ACHN (cell line): ENCODE measurements at places on chromosomes 11 and 22.

GRCh38 chr11:57645689-57646085, 4.0 kb downstream of the YPEL4 start:
- no peak for DNase-seq

GRCh38 chr11:110921742-110922521, 209.7 kb upstream of the ARHGAP20 start:
- no peak for DNase-seq

DNA sequence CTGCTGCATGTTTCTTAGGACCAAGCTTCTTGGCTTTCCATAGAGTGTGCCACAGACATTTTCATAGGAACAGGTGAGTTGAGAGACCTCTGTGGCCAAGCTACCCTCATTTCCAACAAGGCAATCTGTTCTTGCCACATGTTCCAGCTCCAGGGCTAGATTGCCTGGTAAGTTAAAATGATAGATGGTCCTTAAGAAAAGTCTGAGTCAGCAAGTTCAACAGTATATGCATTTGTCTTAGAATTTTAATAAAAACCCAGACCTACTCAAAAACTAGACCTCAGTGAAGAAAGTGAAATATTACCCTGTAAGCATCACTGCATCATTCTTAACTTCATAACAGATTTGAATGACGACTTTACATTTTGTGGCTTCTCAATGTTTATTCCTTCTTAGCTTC, 1123.6 kb downstream of the DLG2 start:
- no peak for DNase-seq

DNA sequence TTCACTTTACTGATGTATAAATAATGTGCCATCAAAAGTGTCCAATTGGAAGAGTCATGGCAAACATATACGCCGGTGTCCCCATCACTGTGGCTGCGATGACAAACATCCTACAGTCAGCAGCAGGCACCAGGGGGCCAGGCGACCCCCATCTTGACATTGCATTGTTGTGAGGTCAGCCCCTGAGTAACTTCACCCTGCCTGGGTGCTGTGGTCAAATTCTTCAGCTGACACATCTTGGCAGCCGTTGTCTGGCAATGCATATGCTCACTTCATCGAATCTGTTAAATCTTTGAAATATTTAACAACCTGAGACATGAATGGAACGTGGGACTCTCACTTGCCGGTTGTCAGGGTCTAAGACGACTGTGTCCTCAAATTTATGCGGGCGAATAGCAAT, 430.9 kb downstream of the BRD1 start:
- DNase-seq = peak; percentile 3

GRCh38 chr11:15602047-15602446, 487.3 kb downstream of the INSC start:
- DNase-seq = no peak

DNA sequence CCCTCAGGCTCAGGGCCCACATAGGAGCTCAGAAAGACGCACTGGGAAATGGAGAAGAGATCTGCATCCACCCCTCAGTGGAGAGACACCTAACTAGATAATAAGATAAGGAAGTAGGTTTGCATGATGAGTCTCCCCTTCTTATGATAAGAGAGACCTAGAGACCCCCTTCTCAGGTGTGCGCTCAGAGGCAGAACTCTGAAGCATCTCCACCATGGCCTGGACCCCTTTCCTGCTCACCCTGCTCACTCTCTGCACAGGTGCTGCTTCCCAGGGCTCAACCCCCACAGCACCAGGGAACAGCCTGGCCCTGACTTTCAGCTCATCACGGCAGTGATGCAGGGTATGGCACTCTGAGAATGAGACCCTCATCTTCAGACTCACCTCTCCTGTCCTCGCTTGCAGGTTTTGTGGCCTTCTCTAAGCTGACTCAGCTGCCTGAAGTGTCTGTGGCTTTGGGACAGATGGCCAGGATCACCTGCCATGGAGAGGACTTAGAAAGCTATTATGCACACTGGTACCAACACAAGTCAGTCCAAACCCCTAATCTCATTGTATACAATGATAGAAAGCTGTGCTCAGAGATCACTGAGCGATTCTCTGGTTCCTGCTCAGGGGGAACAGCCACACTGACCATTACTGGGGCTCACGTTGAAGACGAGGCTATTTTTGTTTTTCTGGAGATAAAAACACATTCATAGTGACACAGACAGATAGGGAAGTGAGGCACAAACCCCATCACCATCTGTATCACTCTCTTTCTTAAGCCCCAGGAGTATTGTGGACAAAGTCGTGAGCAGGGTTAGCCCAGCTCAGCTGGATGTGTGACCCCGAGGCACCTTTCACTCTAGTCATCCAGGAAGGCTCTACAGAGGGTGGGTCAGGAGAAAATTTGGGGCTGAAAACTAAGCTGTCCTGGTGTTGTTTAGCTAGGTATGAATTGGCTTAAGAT, 29.7 kb upstream of the IGLL5 start:
- DNase-seq = no peak

- DNase-seq = peak; percentile 71
Observed at GRCh38 chr22:41925783-41926460, 684 bp downstream of the TNFRSF13C start.

- no peak for DNase-seq
Observed at GRCh38 chr11:131964698-131965483, 594.5 kb downstream of the NTM start.

DNA sequence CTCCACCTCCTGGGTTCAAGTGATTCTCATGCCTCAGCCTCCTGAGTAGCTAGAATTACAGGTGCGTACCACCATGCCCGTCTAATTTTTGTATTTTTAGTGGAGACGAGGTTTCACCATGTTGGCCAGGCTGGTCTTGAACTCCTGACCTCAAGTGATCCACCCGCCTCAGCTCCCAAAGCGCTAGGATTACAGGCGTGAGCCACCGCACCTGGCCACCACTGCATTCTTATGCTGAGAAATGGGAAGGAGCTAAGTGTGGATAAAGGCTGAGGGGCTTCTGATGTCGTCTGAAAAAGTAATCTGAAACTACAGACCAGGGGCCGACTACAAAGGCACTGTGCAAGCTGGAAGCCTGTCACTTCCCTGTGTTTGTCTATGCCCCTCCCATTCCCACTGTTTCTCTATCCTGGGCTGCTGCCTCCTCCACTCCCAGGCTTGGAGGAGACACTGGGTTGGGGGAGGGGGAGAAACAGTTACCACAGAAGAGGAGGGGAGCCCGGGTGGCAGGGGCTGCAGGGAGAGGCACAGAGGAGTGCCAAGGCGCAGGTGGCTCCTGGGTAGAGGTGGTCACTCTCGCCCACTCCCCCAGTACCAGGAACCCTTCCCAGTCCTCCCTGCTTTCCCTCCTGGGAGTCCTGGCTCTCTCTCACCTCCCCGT, 2.9 kb upstream of the MTA2 start:
- no peak for DNase-seq

DNA sequence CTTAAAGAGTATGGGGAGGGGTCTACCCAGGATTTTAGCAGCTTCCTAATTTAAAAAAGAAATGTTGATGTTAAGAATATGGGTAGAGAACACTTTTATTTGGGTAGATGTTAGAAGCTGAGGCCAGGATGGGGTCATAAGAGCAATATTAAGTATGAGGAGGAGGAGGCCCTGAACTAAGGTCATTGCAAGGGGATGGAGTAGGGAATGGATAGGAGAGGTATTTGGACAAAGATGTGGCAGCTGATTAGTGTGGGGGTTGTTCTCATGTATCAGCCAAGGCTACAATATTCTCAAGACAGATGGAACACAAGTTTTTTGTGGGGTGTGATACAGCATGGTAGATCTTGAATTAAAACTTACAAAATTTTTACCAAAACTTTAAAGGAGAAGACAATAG, 35.7 kb upstream of the GLYATL2 start:
- DNase-seq = no peak

DNA sequence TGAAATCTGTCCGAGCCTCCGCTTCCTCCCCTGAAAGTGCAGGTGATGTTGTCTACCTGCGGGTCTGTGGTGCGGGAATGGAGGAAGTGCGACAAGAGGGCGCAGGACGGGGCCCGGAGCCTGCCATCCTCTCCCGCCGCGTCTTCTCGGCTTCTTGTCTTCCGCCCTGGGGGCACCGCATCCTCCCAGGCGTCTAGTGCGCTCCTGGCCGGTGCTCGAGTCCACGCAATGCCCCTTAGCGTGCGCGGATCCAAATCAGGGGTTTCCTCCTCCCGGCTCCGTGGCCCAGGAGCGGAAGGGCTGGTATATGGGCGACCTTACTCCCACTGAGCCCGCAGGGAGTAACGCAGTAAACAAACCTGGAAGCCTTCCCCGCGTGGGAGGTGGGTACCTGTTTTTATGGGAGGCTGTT, 405 bp downstream of the SFI1 start:
- DNase-seq = peak; percentile 12

- DNase-seq = no peak
Observed at GRCh38 chr22:32083000-32083399, 39.9 kb downstream of the SLC5A1 start.

GRCh38 chr11:116948391-116948790, 111.0 kb upstream of the APOA1 start:
- no peak for DNase-seq

- DNase-seq = no peak
Observed at GRCh38 chr22:38777087-38777671, 16.8 kb downstream of the DNAL4 start.

GRCh38 chr11:12930850-12931249, 78.3 kb upstream of the RASSF10 start:
- no peak for DNase-seq

GRCh38 chr11:134207538-134208239, 16.1 kb downstream of the NCAPD3 start:
- DNase-seq = peak; percentile 25

DNA sequence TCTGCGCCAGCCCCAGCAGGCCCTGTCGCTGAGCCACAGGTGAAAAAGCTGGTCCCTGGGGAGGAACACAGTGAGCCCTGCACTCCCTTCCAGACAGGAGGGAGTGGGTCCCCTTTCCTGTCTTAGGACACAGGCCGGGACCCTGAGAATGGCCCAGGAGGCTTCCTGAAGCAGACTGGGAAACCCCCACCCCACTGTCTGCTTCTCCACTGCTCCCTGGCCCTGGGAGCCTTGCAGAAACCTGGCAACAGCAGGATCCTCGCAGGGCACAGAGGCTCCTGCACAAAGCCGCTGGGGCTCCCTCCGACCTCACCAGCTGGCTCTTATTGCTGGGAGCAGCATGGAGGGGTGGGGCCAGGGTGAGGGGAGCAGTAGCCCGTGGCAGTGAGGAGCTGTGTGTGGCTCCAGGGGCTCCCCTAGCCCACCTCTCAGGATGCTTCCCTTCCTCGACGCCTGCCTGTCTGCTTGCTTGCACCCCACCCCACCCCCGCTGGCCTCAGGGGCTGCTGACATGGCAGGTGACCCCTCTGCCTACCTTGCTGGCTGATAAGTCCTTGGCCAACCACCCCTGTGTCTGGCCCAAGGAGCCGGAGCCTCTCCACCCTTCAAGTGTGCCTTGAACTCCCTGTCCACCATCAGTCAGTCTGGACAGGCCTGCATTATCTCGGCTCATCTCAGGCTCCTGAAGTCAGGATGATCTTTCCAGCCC, 72.1 kb upstream of the KCNQ1OT1 start:
- DNase-seq = no peak

GRCh38 chr22:45787759-45788158, 116.1 kb downstream of the ATXN10 start:
- no peak for DNase-seq

DNA sequence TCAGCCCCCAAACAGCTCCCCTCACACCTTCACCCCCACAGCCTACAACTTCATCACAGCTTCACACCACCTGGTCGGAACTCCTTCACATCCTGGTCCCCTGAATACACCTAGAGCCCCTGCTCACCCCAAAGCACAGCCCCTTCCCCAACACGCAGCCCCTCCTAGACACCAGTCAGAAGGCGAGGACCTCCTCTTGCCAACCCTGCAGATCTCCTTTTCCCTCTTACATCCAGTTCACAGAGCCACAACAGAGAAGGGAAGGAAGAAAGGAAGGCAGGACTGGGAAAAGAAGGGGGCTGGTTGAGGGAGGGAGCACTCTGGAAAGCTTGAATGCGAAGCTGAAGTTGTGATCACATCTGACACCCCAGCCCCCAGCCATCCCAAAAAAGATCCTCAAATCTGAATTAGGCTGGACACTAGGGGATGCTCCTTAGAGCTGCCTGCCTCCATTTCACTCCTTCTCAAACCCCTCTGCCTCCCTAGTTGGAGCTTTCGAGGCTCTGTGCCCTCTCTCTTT, 629 bp downstream of the CCKBR start:
- DNase-seq = no peak

GRCh38 chr11:47446833-47447232, 2.1 kb downstream of the RAPSN start:
- no peak for DNase-seq
